ENCODE measurements at places on chromosomes 2 and 18.

- no peak for DNase-seq
Observed at GRCh38 chr2:113070606-113070975, 2.8 kb downstream of the IL1F10 start.

- DNase-seq = no peak
Observed at GRCh38 chr2:234146087-234146826, 95.8 kb downstream of the SPP2 start.

GRCh38 chr18:9902832-9903231 lies 11.0 kb upstream of the VAPA start:
- DNase-seq = no peak

DNA sequence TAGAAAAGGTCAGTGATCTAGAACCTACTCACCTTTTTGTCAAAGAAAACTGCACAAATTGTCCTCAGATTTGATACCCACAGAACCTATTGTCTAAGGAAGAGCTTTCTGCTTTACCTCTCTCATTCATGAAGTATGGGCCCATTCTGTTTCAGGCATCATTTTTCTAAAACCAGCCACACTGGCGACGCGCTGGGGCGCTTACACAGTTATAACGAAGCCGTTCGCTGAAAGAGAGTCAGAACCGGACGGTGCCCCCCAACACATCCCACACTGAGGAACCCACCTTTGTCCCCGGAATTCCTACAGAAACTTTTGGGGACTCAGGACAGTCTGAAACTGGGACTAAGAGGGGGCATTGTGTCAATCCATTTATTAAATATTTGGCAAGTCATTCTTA lies 206.3 kb upstream of the HAAO start:
- DNase-seq = no peak

GRCh38 chr18:5961097-5961827 lies 65.9 kb upstream of the TMEM200C start:
- DNase-seq = no peak

- DNase-seq = no peak
Observed at GRCh38 chr2:158413581-158413980, 43.0 kb downstream of the CCDC148 start.

GRCh38 chr2:225694664-225695063 lies 295.2 kb downstream of the NYAP2 start:
- no peak for DNase-seq

DNA sequence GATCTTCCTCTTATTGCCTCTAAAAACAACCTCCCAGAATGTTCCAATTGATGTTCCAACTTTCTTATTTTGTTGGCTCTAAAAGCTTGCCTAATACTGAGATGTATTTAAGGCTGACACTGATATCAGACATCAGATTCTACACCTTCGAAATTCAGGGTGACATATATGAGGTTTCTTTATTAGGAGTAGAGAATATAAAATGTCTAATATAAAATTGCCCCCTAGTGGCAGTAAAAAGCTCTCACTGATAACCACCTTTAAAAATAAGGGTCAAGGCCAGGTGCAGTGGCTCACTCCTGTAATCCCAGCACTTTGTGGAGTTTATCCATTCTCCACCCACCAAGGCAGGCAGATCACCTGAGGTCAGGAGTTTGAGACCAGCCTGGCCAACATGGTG lies 789.7 kb upstream of the SLC39A10 start:
- DNase-seq = peak; percentile 55

DNA sequence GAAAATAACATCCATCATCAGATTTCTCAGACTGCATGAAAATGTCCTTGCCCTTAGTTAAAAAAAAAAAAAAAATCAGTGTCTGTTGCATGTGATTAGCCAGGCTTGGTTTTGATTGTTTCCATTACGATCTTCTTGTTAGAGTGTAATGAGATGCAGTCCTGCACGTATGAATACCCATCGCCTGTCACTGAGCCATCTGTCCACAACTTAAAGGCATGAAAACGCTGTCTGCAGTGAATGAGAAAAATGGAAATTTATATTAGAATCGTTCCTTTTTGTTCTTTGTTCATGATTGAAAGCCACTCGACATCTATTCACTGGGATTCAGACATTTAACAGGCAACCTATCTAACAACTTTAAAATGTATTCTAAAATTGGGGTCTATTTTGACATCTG lies 521.7 kb upstream of the SPHKAP start:
- DNase-seq = no peak

GRCh38 chr2:51710222-51710621 lies 678.3 kb upstream of the NRXN1 start:
- DNase-seq = peak; percentile 41

All from hematopoietic multipotent progenitor cell treated with erythropoietin and hydrocortisone succinate and interleukin-3 and kit ligand, for 6 days (in vitro differentiated cells).